GM12878 (cell line): ENCODE measurements at places on chromosomes 1 and 21. TPM values are rescaled to one million over a fixed set of nuclear protein-coding genes. Genes with fewer than 3 reads are reported as not detected.

Gene UMODL1
- 0.04 TPM in 1 of 2 replicates, not detected in the other for polyA plus RNA-seq

Gene LRRC3
- polyA plus RNA-seq, result 0.09 and 0.22 TPM in 2 replicates

- no peak for DNase-seq
- H3K27ac ChIP-seq, result no peak overlapping the region
- peaks cover 9% of the 10 kb centered on the region for H3K27me3 ChIP-seq
- H3K4me1 ChIP-seq, result no peaks in the 10 kb centered on the region
- H3K36me3 ChIP-seq, result no peaks in the 10 kb centered on the region
These were observed 42.3 kb upstream of the NFASC start for GRCh38 chr1:204828352-204828850.

DNA sequence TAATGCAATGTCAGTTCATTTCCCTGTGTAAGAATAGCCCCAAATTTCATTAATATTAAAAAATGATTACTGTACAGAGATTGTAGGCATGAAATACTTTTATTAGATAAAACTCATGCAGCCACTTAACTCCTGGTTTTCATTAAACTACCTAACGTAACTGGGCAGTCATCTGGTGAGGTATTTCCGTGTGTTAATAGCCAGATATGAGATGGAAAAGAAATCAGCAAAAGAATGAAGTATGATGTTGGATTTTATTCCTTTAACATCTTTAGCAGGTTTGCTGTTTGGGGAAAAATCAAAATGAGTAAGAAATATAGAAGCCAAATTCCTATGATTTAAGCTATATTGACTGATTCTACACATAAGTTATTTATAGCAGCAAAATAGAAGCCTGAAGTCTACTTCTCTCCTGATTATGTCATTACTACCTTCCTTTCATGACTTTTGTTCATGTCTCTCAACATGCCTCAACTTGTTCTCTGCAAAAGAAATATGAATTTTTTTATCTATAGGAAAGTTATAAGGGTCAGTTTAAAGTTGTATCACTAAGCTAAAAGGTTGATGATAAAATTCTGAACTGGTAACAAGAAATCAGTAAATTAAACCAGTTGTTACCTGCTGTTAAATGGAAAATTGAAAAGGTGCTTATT lies 42.6 kb downstream of the CCDC18 start:
- no peak for DNase-seq
- peaks cover 2% of the 10 kb centered on the region for H3K36me3 ChIP-seq
- peaks cover 4% of the 10 kb centered on the region; the same call in 1 of the 2 replicates for H3K4me1 ChIP-seq
- no peak overlapping the region for H3K4me3 ChIP-seq

DNA sequence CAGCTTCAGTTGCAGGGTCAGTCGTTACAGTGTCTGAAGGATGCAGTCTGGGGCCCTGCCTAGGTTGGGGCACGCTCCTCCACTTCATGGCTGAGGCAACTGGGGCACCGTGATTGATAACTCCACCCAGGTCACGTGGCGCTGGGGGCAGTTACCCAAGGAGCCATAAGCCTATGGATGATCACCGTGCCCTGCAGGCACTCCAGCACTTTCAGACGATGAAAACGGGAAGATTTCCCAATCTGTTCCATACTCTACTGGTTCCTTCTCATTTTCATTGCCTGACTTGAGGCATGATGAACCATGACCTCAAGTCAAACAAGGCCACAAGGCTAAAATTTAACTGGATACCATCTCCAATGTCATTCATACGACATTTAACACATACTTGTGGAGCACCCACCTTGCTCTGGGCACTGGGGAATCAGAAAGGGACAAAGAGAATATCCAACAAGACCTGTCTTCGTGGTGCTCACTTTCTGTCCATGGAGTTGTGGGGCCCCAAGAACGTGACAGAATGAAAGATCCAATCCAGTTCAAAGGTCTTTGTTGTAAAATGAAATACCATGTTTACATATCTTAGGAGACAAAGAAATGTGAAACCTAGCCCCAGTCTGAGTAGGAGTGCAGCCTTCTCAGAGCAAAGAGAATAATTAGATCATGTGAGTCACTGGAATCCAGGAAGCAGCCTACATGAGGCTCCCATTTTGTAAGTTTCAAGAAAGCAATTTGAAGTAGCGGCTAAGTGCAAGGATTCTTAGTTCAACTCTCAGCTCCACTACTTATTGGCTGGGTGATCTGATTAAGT lies 39.4 kb upstream of the SPOCD1 start:
- no peak for DNase-seq
- H3K4me1 ChIP-seq, result no peaks in the 10 kb centered on the region
- H3K36me3 ChIP-seq, result no peaks in the 10 kb centered on the region

- peaks cover 4% of the 10 kb centered on the region for H3K4me1 ChIP-seq
- H3K27ac ChIP-seq, result no peak overlapping the region
These were observed 144.7 kb upstream of the EDN2 start for GRCh38 chr1:41629141-41629540.

DNA sequence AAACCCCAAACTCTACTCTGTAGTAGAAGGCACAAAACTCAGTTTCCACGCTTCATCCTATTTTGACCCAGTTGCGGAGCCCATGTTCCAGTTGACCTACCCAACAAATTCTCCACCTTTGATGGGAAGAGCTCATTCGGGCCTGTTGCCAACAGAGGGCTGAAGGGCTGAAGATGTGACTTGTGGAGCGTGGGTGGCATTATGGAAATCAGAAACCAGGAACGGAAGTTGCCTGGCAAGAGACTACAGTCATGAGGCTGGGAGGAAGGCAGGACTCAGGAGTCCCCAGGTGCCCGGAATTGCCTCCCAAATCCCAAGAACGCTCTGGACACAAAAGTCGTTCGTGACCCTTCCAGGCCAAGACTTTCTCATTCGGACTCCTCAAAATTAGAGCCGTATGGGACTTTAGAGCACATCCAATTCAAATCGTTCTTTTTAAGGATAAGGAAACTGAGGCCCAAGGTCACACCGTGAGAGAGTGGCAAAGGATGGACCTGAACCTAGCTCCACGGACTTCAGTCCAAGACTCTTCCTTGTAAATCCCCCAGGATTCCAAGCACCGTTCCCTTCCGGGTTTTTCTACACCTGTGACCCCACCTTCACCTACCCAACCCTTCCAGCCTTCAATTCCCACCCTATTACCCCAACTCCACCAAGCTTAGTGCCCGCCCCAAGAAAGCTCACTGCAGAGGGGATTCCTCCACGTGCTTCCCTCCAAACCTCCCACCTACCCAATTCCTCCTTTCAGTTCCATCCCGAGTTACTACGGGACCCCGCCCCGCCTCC lies 739 bp downstream of the SMG5 start:
- peak overlapping the region; percentile 94 for H3K4me3 ChIP-seq
- peaks cover 25% of the 10 kb centered on the region for H3K36me3 ChIP-seq
- peak overlapping the region; percentile 86 for H3K27ac ChIP-seq
- H3K27me3 ChIP-seq, result no peaks in the 10 kb centered on the region

GRCh38 chr1:246678816-246679793 lies 45.1 kb upstream of the SCCPDH start:
- no peaks in the 10 kb centered on the region for H3K4me1 ChIP-seq
- no peak overlapping the region for H3K27ac ChIP-seq
- H3K36me3 ChIP-seq, result no peaks in the 10 kb centered on the region
- no peak overlapping the region for H3K4me3 ChIP-seq

- no peak for DNase-seq
- H3K27ac ChIP-seq, result no peak overlapping the region
- no peaks in the 10 kb centered on the region for H3K4me1 ChIP-seq
- H3K4me3 ChIP-seq, result no peak overlapping the region
These were observed 15.2 kb upstream of the SLC25A34 start for GRCh38 chr1:15720861-15721260.

DNA sequence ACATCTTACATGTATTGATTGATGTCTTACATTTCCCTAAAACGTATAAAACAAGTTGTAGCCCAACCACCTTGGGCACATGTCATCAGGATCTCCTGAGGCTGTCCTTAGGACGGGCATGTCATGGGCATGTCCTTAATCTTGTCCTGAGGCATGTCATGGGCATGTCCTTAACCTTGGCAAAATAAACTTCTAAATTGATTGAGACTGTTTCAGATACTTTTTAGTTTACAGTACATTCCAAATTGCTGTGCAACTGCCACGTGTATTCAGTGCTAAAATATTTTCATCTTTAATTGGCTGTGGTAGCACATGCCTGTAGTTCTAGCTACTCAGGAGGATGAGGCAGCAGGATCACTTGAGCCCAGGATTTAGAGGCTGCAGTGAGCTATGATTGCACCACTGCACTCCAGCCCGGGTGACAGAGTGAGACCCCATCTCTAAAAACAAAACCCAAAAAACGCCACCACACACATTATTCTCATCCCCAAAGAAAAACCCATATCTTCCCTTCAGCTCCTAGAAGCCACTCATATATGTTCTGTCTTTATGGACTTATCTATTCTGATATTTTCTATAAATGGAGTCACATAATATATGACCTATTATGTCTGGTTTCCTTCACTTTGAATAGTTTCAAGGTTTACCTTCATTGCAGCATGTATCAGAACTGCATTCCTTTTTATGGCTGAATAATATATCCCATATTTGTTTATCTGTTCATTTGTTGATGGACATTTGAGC lies 96.0 kb upstream of the BTG3 start:
- DNase-seq, result no peak
- H3K4me1 ChIP-seq, result peaks cover 10% of the 10 kb centered on the region
- H3K27ac ChIP-seq, result no peak overlapping the region
- no peak overlapping the region for H3K4me3 ChIP-seq

GRCh38 chr1:75308365-75308764 lies 174.2 kb downstream of the LHX8 start:
- no peak overlapping the region for H3K27ac ChIP-seq
- no peaks in the 10 kb centered on the region for H3K4me1 ChIP-seq
- no peak for DNase-seq
- H3K4me3 ChIP-seq, result no peak overlapping the region
- no peaks in the 10 kb centered on the region for H3K27me3 ChIP-seq

GRCh38 chr1:118101515-118101844 lies 83.5 kb downstream of the SPAG17 start:
- H3K4me1 ChIP-seq, result no peaks in the 10 kb centered on the region
- H3K27ac ChIP-seq, result no peak overlapping the region
- no peaks in the 10 kb centered on the region for H3K27me3 ChIP-seq
- H3K4me3 ChIP-seq, result no peak overlapping the region
- DNase-seq, result no peak

GRCh38 chr1:90717665-90718410 lies 736 bp upstream of the BARHL2 start:
- no peak overlapping the region for H3K4me3 ChIP-seq
- peaks cover 19% of the 10 kb centered on the region for H3K27me3 ChIP-seq
- DNase-seq, result no peak
